ENCODE measurements at places on chromosomes 11 and 22.

DNA sequence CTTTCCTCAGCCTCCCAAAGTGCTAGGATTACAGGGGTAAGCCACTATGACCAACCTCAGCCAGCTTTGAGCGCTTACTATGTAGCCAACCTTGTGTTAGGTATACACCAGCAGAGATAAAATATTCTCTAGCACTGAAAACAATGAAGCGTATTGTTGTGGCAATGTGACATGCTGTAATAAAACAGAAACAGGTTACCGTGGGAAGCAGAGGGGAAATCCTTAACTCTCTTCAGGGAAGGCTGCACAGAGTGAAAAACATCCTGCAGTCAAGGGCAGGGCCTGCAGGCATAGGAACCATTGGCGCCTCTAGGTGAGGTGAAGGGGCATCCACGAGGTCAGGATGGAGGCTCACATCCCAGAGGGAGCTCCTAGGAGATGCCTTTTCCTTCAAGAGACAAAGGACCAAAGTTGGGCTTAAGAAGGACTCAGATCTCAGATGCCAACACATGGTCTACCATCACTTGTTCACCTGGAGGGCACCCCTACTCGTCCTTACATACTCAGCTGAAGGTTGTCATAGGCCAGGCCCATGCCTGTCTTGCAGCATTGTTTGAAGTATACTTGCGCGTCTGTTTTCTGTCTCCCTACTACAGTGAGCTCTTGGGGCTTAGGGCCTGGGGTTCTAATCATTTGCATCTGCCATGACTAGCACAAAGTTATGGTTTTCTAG lies 8.0 kb downstream of the POLD4 start:
- DNase-seq, result peak; percentile 66

DNA sequence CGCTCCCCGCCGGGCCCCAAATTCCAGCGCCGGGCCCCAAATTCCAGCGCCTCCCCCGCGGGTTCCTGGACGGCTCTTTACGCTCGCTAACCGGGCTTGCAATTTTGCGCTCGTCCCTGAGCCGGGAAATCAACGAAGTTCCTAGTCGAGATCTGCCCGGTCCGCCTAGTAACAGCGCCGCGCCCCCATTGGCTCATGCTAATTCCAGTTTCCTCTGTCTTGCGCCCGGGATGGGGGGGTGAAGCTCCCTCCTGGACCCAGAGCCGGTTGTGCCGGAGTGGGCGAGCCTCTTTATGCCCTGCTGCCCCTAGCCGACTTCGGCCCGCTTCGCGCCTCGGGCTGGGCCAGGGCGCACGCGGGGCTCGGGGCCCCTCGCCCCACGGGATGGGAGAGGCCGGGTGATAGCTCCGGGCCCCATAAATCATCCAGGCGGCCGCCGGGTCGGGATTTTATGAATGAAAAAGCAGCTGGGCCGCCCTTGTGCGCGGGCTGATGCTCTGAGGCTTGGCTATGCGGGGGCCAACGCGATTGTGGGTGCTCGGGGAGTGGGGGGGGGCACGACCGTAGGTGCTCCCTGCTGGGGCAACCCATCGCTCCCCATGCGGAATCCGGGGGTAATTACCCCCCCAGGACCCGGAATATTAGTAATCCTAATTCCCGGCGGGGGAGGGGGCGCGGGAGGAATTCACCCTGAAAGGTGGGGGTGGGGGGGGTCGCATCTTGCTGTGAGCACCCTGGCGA lies 1.8 kb upstream of the CCND1 start:
- DNase-seq, result peak; percentile 98

DNA sequence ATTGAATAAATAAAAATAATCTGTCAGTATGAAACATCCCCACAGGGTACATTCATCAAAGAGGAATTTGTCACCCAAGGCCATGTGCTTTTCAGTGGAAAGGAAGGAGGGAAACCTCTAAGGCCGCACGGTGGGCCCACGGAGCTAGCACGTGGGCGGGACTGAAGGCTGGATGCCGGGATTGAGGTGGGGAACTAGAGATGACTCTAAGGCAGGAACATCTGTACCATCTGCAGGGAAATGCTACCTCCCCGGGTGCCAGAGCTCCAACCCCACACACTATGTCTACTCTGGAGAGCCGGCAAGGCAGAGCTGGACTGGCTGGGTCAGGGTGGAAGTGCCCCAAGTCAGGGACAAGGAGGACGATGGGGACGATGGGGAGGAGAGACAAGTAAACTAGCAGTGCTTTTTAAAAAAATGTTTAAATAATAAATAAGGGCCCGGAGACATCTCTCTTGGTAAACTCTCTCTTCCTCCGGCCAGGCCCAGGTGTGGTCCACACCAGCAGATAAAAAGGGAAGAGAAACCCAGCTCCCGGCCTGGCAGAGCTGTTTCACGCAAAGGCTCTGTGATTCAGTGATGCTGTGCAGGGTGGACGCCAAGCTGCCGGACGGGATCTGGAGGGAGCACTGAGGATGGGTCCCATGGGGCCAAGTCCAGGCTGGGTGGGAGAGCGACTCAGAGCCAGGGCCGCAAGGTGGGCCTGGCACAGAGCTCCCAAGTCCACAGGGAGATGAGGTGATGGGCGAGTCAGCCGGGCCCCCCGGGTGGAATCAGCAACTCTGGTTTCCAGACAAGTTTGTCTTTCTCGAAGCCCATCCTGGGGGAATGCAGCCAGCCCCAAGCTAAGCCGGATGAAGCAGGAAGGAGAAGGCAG lies 5.8 kb downstream of the LIF start:
- DNase-seq, result no peak

DNA sequence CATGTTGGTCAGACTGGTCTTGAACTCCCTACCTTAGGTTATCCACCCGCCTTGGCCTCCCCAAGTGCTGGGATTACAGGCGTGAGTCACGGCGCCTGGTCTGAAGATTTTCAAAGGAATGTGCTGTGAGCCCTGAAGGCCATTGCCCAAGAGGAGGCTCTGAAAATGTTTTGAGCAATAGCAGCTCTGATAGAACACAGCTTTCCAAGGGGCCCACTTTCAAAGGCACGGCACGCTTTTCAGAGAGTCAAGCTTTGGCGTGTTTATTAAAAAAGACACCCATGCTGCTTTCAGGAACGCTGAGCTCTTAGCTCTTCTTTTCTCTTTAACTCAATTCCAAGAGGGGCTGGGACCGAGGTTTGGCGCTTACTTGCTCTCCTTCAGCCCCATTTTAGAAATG lies 73.8 kb upstream of the CDON start:
- no peak for DNase-seq

GRCh38 chr11:729492-730074 lies 17.7 kb upstream of the TALDO1 start:
- DNase-seq, result peak; percentile 24

DNA sequence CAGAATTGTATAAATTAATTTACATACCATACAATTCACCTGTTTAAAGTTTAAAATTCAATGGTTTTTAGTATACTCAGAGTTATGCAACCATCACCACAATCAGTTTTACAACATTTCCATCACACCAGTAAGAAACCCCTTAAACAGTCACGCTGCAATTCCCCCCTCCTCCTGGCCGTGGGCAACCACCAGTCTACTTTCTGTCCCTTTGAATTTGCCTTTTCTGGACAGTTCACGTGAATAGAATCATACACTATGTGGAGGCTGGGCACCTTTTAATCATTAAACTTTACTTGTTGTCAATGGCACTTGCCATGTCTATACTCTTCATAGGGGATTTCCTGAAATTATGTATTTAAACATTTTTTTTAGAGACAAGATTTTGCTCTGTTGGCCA lies 20.1 kb upstream of the SWAP70 start:
- no peak for DNase-seq

DNA sequence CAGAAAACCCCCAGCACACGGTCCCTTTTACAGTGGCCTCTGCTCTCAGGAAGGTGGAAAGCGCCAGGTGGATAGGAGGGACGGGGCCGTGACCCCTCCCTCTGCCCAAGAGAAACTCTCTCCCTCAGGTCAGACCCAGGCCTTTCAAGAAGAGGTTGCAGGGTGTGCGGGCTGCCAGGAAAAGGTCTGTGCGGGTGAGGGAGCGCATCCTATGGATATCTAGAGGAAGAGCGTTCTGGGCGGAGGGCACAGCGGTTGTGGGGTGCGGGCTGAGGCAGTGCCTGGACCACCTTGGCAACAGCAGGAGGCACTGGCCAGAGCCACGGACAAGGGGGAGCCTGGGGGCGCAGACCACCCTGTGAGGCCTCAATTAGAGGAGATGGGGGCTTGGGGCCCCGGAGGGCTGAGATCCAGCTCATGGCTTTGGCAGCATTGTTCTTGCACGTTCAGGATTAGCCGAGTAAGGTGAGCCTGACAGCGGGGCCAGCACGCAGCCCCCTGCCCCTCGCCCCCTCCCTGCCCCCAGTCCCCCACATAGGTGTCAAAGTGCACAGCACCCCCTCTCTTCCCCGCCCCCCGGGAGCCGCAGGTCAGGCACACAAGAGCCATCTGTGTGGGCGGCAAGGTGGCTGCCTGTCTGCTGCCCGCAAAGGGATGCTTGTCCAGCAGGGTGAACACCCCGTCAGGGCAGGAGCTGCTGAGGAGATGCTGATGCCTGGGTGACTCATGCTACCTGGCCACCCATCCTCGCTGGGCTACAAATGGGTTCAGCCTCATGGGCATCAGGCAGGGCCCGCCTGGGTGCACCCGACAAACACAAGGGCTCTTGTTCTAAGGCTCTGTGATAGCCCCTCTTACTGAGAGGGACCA lies 92.8 kb upstream of the KCNQ1OT1 start:
- no peak for DNase-seq

DNA sequence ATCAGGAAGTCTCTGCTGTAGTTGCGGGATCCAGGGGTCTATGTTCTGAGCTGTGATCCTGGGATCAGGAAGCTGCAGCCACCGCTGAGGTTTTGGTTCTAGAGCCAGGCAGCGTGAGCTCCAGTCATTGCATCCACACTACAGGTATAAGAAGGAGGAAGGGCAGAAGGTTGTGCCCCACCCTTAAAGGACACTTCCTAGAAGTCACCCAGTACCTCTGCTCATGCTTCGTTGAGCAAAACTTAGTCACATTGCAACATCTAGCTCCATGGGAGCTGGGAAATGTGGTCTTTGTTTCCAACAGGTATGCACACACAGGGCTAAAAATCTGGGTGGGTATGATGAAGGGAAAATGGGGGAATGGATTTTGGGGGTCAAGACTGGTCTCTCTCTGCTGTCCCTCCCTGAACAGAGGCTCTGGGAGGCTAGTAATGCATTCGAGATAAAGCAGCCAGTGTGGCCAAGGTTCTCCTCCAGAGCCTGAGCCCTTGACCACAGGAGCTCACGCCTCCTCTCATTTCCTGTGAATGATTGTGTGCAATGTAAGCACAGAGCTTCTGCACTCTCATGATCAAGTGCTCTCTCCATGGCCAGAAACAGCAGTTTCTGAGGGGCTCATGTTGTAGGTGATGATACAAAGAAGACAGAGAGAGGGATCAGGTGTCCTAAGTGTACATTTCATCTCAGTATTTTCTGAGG lies 86.8 kb upstream of the OR4B1 start:
- no peak for DNase-seq

DNA sequence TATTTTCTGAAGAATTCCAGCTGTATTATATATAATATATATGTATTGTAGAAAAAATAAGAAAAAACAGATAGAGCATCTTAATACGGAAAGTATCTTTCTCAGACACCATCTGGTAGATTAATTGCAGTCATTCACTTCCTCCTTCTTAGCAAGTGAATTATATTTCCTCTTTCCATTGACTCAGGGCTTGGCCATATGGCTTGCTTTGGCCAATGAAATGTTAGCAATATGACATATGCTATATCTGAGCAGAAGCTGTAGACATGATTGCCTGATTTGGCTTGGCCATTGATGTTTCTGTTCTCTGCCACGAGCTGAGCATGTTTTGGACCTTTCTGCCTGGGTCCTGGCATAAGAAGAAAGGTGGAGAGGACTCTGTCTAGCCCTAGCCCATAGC lies 34.4 kb upstream of the ZBED5 start:
- peak; percentile 25 for DNase-seq

DNA sequence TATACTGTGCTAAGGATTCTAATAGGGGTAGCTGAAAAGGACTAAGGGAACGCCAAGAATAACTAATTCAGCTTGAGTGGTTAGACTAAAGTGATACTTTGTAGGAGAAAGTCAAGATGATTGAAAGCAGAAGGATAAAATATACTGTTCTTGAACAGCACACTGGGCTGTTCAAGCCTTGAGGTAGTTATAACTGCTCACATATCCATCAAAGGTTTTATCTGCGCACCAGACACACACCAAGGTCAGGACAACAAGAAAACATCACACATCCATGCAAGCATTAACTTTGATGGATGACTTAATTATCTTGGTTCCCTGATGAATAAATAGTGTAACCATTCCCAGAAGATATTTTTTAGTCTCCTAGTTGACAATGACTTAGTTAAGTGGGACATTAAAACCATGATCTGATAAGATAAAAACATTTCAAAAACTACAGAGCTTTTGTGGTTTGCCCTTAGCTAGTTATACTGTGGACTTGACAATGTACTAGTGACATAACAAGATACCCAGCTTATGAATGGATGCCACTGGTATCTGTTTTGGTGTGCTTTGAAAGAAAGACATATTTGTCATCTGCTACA lies 728.9 kb downstream of the JRKL start:
- no peak for DNase-seq

DNA sequence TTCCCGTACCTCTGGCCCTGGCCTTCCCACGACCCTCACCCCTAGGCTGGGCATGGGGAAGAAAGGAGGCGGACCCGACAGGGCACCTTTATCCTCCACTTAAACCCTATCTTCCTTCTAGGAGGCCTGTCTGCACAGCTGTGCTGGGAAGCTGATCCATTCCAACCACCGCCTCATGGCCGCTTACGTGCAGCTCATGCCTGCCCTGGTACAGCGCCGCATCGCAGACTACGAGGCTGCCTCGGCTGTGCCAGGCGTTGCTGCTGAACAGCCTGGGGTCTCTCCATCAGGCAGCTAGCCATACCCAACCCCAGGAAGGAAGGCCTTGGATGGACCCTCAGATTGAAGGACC lies 599 bp downstream of the TIMM10B start:
- DNase-seq, result no peak

DNA sequence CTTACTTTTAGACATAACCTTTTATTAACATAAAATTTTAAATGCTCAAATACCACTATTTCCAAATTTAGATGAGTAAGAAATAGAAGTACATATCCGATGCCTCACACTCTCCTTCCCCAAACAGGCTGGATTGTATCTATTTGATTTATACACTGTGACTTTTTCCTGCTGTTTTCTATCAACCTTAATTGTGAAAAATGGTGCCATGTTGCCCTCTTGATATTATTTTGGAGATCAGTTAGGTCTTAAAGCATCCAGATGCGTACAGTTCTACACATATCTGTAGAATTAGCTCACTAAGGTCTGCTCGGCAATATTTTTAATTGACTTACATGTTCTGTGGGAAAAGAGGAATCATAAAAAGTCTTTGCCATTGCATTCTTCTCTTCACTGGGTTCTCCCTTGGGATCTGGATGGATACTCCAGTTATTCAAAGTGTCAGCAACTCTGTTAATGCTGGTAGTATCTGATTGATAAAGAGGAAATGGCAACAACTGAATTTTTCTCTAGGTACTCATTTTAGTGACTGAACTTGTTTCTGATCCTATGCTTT lies 27.2 kb downstream of the EIF3M start:
- no peak for DNase-seq

GRCh38 chr22:19705181-19705934 lies 8.9 kb upstream of the SEPTIN5 start:
- no peak for DNase-seq

- DNase-seq, result peak; percentile 91
Observed at GRCh38 chr11:104968355-104968855, at the start of gene CASP4. TSS of gene CASP4 (minus strand) at chr11:104968574. CDS start at chr11:104968525, 49 bp downstream.

- DNase-seq, result no peak
Observed at GRCh38 chr11:76627606-76628005, 42.9 kb downstream of the LRRC32 start.

- DNase-seq, result peak; percentile 34
Observed at GRCh38 chr11:8267831-8268529, 4.3 kb upstream of the LMO1 start.

Data from small intestine (tissue), 16 donors.